ENCODE measurements at places on chromosomes 6 and 20. TPM values are rescaled to one million over a fixed set of nuclear protein-coding genes. Genes with fewer than 3 reads are reported as not detected.

DNA sequence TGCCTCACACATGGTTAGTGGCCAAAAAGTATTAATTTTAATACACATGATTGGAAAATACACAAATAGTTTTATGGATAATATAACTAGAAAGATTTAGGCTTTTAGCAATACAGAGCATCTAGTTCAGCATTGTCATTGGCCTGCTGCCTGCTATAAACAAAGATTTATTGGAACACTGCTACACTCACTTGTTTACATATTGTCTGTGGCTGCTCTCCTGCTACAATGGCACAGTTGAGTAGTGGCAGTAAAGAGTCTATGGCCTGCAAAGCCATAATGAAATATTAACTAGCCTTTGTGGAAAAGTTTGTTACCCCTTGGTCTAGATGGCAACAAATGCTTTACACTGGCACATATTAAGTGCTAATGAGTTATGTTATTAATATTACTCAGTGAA lies 37.8 kb downstream of the ZNF451 start:
- H3K4me1 ChIP-seq = no peaks in the 10 kb centered on the region
- no peak for DNase-seq
- H3K27ac ChIP-seq = no peak overlapping the region
- H3K27me3 ChIP-seq = no peaks in the 10 kb centered on the region

Gene NKAIN2
- 0.11 TPM for total RNA-seq

DNA sequence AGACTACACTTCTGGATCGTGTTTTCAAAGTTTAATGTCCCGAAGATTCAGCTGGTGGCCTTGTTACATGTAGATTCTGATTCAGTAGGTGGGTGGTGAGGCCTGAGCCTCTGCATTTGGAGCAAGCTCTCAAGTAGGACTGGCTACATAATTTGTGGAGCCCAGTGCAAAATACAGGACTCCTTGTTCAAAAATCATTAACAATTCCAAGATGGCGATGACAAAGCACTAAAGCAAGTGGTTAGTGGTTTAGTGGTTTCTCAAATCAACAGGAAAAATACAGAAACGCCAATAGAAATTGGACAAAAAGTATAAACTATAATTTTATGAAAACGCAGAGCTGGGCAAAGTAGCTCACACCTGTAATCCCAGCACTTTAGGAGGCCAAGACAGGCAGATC lies 133.7 kb upstream of the STMND1 start:
- H3K4me1 ChIP-seq = peaks cover 2% of the 10 kb centered on the region
- H3K27me3 ChIP-seq = no peaks in the 10 kb centered on the region
- H3K27ac ChIP-seq = no peak overlapping the region
- H3K36me3 ChIP-seq = no peaks in the 10 kb centered on the region
- no peak overlapping the region for H3K4me3 ChIP-seq
- no peak for DNase-seq

- H3K4me1 ChIP-seq = peaks cover 30% of the 10 kb centered on the region
- no peak for DNase-seq
- no peak overlapping the region for H3K27ac ChIP-seq
- no peaks in the 10 kb centered on the region for H3K36me3 ChIP-seq
Observed at GRCh38 chr6:85468326-85468725, 18.4 kb downstream of the NT5E start.

GRCh38 chr20:4454111-4454510 lies 267.6 kb upstream of the PRND start:
- H3K4me1 ChIP-seq = no peaks in the 10 kb centered on the region
- no peak for DNase-seq
- no peak overlapping the region for H3K4me3 ChIP-seq
- no peak overlapping the region for H3K27ac ChIP-seq
- no peaks in the 10 kb centered on the region for H3K36me3 ChIP-seq

DNA sequence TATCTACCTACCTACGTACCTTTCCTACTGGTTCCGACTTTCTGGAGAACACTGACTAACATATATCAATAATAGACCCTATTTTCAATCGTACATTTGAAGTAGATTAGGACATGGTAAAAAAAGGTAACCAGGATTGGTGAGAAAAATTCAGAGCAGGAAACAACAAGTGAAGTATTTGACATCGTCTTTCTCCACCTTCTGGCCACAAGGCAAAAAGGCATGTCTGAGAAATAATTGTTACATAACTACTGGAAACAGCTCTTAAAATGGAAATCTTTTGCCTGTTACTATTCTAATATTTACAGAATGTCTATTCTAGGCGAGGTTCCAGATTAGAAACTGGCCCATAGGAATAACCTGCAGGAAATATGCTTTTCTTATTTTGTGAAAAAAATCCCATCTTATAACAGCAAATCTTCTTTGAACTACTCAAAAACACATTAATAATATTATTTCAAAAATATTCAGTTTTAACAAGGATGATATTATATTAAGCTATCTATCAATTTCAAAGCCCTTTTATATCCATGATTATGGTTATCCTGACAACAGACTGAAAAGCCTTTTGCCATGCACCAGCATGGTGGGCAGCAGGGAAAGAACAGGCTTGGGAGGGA lies 80.8 kb downstream of the RCAN2 start:
- H3K36me3 ChIP-seq = no peaks in the 10 kb centered on the region
- peak; percentile 20 for DNase-seq
- no peaks in the 10 kb centered on the region for H3K4me1 ChIP-seq
- H3K27me3 ChIP-seq = no peaks in the 10 kb centered on the region
- no peak overlapping the region for H3K27ac ChIP-seq

All from thyroid gland (tissue), 4 donors.